B cell (primary cell): ENCODE measurements at places on chromosomes 3 and 15. TPM values are rescaled to one million over a fixed set of nuclear protein-coding genes. Genes with fewer than 3 reads are reported as not detected.
A peak's percentile ranks its signal among the peaks of the same experiment; 100 is the strongest.

The C3orf62 gene
- 6.8 and 8.7 TPM in 2 replicates for polyA plus RNA-seq

The FBLN2 gene
- 4.9 and 8.2 TPM in 2 replicates for polyA plus RNA-seq

The LYZL4 gene
- polyA plus RNA-seq = not detected in 2 replicates

The WDR53 gene
- polyA plus RNA-seq = 8.2 and 8.4 TPM in 2 replicates

The CELF6 gene
- polyA plus RNA-seq = 8.5 and 13.0 TPM in 2 replicates

GRCh38 chr3:107065094-107065861 is 312.0 kb upstream of the CCDC54 start:
- DNase-seq = no peak

- no peak for DNase-seq
These were observed 32.6 kb downstream of the GALNT15 start for GRCh38 chr3:16207031-16207430.

- DNase-seq = no peak
These were observed 154.8 kb upstream of the ABI3BP start for GRCh38 chr3:101148001-101148400.

DNA sequence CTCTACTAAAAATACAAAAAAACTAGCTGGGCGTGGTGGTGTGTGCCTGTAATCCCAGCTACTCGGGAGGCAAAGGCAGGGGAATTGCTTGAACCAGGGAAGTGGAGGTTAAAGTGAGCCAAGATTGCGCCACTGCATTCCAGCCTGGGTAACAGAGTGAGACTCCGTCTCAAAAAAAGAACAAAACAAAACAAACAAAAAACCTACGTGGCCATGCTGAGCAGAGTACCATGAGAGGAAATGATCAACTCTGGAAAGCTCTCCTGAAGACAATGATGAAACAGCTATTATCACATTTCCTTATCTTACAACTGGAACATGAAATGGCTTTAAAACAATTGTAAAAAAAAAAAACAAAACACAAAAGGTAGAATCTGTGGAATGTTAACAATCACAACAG is 75.2 kb downstream of the CHSY1 start:
- no peak for DNase-seq

GRCh38 chr15:44719293-44719999 is 8.1 kb downstream of the B2M start:
- peak; percentile 78 for DNase-seq

- no peak for DNase-seq
These were observed 486 bp downstream of the CDIN1 start for GRCh38 chr15:36579792-36580431.

DNA sequence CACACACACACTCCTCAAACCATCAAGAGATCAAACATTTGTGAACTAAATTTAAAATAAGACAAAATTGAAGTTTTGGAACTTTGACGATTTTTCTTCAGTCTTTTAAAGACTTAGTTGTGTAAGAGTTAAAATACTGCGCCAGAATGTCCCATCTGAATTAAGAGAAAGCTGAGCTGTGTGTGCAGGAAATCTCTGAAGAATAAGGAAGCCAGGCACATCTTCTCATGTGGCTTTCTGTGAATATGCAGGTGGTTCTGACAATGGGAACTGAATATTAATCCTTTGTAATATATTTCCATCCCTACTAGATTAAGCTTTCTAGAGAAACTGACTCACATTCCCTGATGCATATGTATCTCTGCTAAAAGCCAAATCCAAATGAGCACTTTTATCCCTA is 60.1 kb upstream of the ICE2 start:
- no peak for DNase-seq
